ENCODE measurements at places on chromosomes 5 and 9.

DNA sequence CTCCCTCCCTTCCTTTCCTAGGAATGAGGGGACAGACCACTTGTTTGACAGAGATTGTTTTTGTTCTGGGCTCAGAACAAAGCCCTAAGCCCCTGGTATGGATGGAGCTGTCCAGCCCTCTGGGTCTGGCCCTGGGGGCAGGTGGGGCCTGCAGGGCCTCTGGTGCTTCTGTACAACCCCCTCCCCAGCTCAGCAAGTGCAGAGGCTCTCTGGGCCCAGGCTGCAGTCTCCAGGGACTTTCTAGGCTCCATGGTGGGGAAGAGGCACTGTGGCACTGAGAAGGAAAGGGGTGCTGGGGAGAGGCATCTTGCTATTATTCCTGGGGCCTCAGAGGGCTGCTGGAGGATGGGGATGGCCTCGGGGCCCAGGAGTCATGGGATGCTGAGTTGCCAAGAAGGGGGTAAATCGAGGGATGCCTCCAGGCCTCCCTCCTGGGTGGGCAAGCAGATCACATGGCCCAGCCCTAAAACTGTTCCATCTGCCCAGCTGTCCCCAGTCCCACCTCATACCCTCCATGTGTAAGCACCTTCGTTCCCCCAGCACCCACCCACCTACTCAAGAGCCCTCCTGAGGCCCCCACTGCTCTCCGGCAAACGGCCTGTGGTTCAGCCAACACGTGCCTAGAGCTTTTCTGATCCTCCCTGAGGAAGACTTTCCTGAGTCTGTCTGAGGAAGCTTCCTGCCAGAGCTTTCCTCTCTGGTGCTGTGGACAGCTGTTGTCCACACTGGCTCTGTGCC lies 225.7 kb downstream of the CACNA1B start:
- DNase-seq: no peak

GRCh38 chr5:138975098-138975847 lies 100.1 kb upstream of the LRRTM2 start:
- no peak for DNase-seq

- DNase-seq: no peak
These were observed 9.8 kb downstream of the SMIM23 start for GRCh38 chr5:171795381-171795780.

- DNase-seq: no peak
These were observed 83.2 kb upstream of the ADRA1B start for GRCh38 chr5:159833088-159833487.

DNA sequence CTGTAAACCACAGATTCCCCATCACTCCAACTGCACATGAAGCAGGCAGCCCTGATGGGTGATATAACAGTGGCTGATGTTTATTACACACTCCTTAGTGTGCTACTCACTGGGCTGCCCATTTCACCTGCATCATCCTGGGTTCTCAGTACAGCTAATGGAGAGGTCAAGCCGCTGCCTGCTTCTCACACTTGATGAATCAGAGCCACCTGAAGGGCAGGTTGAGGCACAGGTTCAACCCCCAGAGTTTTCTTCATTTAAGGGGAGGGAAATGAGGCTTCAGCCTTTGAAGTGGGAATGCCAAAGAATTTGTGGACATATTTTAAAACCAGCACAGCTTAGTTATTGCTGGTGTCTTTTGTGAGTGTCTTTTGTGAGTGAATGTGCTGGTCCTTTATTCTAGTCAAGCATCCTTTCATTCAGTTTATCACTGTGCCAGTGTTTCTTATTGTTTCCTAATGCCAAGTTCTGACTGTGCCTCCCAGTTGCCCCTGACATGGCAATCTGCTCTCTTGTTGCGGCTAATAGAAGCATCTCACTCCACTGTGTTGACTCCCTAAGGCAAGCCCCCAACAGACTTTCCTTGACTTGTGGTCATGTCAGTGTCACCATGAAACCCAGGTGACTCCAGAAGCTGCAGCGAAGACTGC lies 109.2 kb downstream of the FBXL7 start:
- DNase-seq: no peak

DNA sequence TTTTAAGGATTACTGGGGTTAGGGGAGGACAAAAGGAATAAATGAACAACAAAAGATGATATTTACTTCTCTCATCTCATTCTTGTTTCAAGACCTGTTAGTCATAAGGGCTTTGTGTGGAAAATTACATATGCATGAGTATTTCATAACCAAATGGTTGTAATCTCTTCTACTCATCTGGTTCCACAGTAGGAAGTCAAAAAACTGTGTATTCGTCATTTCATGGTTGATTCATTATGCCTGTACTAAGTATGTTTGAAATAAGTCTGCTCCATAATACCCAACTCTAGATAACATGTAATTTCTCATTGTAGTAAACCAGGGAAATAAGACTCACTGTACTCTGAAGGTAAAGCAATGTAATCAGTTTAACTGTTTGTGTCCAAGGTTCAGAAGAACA lies 212.9 kb downstream of the ARRDC3 start:
- no peak for DNase-seq

- DNase-seq: no peak
These were observed 212.3 kb downstream of the ICE1 start for GRCh38 chr5:5634817-5635216.

- no peak for DNase-seq
These were observed 351.4 kb downstream of the PLK2 start for GRCh38 chr5:58108511-58108910.

GRCh38 chr9:121295662-121296191 lies 27.8 kb downstream of the GSN start:
- no peak for DNase-seq

- no peak for DNase-seq
These were observed 448.6 kb downstream of the PLK2 start for GRCh38 chr5:58011301-58011700.

- DNase-seq: no peak
These were observed 117.7 kb downstream of the GAS1 start for GRCh38 chr9:86829496-86830046.

DNA sequence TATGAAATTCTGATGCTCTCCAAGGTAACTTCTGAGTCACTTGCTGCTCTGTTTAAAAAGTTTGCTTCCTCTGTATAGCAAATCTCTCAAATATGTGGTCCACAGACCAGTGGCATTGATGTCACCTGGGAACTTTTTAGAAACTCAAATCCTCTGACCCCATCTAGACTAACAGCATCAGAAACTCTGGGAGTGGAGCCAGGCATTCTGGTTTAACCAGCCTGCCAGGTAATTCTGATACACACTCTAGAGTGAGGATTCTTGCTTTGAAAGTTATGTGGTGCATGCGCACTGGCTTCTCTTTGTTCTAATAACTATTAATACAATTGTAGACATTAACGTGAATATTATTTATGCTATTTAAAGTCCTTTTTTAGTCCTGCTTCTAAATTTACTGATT lies 298.1 kb downstream of the SLF1 start:
- DNase-seq: no peak

DNA sequence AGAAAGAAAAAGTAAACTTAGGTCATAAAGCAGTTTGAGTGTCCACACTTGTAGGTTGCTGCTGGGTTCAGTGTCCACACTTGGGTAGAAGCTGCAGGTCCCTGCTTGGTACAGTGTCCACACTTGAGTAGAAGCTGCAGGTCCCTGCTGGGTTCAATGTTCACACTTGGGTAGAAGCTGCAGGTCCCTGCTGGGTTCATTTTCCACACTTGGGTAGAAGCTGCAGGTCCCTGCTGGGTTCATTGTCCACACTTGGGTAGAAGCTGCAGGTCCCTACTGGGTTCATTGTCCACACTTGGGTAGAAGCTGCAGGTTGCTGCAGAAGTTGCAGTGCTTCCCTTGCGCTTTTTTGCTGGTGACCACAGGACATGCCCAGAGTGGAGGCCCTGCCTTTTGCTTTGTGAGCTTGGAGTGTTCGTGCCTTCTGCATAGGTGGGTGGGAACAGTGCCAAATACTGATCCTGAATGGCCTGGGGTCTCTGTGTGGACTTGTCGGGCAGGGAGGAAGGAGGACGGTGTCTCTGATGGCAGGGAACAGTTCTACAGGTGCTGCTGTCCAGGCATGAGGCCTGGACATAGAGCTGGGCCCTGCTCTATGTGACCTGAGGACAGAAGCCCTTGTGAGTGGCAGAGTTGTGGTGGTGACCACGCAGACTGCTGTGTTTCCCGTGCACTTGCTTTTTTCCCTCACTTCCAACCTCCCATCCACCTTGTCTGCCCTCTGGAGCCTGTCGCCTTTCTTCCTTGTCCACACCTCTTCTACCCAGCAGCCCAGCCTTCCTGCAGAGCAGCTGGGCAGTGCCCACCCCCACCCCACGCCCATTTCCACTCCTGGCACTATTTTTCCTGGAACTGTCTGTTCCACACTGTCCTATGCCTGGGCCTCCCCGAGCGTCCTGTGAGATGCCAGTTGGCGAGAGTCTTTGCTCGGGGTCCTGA lies 120.8 kb downstream of the EHMT1 start:
- no peak for DNase-seq

DNA sequence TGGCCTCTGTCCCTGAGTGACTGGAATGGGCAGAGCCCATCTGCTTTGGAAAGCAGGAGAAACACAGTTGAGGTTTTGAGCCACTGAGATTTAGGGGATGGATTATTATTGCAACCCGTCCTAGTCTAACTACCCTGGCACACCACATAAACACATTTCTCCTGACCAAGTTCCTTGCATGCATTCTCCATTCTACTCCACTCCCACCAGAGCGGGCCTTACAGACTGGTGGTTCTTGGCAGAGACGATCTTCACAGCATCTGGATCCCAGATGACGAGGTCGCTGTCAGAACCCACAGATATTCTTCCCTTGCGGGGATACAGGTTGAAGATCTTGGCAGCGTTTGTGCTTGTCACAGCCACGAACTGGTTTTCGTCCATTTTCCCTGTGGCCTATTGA lies 111.0 kb downstream of the DPYSL3 start:
- DNase-seq: no peak

DNA sequence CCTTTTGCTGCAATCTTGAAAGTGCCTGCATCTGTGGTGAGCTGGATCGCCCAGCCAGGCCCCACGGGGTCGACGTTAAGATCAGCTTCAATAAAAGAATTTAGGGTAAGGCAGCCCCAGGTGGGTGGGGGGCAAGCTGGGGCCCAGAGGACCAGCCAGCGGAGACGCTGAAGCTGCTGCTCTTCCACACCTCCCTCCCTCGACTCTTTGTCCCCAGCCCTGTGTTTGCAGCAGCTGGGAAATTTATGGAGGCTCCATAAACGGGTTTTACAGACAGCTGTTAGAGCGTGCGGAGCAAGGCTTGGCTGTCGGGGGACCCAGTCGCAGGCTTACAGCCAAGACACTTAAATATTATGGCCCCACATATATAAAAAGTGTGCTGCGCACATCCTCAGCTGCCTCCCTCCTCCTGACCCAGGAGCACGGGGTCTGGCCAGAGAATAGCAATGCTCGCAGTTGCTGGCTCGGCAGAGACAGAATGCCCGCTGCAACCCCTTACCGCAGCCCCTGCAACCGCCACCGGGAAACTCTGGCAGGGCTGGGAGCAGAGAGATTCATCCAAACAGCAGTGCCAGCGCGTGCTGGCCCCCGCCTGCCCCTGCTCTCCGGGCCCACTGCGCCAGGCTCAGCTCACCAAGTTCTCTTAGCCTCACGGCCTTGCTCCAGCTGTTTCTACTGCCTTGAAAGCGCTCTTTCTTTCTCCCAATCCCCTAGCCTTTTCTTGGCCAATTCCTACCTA lies 28.4 kb upstream of the MVB12B start:
- DNase-seq: no peak

- no peak for DNase-seq
These were observed 277.4 kb downstream of the TLE1 start for GRCh38 chr9:81411961-81412360.

DNA sequence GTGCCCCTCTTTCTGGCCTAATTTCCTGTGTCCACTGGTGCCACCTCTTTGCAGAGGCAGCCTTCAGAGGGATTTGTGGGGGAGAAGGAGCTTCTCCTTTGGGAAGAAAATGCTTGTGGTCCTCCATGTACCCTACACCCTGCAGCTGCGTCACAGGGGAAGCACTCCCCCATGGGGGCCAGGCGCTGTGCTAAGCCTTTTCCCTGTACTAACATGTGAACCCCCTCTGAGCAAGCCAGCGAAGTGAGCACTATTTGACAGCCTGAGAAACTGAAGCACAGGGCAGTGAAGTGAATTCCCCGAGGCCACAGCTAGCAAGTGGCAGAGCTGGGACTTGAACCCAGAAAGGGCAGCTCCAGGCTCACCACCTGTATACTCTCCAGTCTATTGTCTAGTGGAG lies 32.3 kb downstream of the ERGIC1 start:
- DNase-seq: no peak

GRCh38 chr5:88892669-88893068 lies 9.7 kb upstream of the MEF2C start:
- no peak for DNase-seq

GRCh38 chr9:87054999-87055686 lies 107.8 kb upstream of the GAS1 start:
- no peak for DNase-seq

DNA sequence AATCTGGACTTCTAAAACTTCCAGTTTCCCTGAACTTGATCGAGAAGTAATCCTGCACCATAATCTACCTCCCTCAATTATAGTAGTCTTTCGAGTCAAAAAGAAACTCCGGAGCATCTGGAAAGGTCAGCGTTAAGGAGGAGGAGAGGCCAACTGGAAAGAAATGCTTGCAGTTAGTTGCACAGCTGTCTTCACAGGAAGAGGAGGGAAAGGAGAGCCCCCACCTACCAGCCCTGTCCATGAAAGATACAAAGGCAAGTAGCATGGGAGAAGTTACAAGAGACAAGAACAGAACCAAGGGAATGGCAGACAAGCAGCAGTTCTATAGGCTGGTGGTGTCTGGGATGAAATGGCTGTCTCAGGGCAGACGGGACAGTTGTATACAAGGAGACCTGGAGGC lies 170.6 kb downstream of the RAB3C start:
- DNase-seq: no peak

DNA sequence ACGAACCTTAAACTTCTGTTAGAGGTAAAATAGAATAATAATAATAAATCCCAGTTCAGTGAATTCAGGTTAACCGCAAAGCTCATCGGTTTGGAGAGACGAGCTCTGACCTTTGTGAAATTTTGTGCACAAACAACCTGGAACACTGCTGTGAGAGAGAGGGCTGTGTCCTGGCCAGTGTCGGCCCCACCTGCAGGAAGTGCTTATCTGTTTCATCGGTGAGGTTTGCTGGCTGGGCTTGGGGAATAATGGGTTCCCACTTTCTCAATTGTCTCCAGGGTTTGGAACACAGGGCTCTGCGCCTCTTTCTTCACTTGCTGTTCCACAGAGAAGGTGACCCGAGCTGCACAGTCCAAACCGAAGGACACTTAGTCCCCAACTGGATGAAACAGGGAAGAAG lies 19.3 kb upstream of the CLPTM1L start:
- DNase-seq: no peak

DNA sequence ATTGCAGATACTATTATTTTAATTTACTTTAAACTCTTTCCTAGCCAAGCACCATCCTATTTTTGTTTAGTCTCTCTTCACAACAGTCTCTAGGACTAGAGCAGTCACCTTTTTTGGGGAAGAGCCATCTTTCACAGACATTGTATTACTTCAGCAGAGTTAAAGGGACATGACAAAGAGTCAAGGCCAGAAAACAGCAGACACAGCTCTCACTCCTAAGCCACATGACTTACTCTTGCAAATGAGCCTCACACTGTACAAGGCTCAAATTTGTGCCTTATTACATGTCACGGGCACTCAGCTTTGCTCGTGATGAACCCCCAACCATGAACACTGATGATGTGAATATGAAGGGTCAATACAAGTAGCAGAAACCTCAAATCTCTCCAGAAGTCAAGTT lies 104.3 kb downstream of the ZNF608 start:
- no peak for DNase-seq
